ENCODE measurements at places on chromosomes 1 and 21. TPM values are rescaled to one million over a fixed set of nuclear protein-coding genes. Genes with fewer than 3 reads are reported as not detected.

Gene GPR3
- total RNA-seq: 1.6 TPM

Gene CASZ1
- total RNA-seq: 19.1 TPM

Gene SELP
- not detected for total RNA-seq

DNA sequence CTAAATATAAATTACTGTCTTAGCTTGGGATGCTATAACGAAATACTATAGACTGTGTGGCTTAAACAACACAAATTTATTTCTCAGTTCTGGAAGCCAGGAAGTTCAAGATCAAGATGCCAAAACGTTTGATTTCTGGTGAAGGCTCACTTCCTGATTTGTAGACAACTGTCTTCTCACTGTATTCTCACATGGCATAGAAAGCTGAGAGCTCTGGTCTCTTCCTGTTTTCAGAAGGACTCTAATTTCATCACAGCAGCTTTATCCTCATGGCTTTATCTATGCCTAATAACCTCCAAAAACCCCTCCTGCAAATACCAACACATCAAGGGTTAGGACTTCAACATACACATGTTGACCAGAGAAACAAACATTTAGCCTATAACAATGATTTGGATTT is 1795.5 kb downstream of the MRPL39 start:
- DNase-seq: no peak

DNA sequence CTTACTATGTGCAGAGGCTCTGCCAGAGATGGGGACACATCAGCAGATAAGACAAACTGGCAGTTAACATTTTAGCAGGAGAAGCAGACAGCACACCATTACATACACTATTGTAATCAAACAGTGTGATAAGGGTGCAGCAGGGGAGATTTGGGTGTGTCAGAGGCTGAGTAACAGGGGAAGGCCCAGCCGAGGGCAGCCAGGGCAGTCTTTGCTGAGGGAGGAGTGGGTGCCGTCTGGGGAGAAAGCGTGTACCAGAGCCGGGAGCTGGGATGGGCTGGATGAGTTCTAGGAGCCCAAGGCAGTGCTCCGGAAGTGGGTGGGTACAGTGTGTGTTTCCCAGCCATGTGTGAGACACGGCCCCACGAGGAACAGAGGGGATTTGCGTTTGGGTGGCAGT is 31.2 kb downstream of the KCNA10 start:
- no peak for DNase-seq

DNA sequence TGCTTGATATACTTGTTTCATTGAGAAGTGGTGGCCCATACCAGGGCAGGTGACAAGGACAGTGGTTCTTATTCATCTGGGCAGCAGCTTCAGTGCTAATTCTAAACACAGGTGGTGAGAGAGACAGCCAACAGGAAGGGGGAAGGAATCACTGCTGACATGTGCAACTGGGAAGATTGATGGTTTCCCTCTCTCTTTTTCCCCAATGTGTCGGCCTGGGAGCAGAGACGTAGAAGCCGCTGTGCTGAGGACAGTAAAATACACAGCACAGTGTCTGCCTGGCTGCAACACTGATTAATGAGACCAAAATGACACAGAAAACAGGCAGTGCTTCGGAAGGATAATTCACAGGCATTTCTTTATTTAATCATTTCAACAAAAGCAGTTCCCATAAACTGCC is 48.8 kb downstream of the WARS2 start:
- DNase-seq: no peak

Measured in kidney epithelial cell (primary cell).